ENCODE measurements at places on chromosomes 2 and 18.

- DNase-seq = no peak
These were observed 8.8 kb upstream of the CRACDL start for GRCh38 chr2:98944775-98945174.

- DNase-seq = no peak
These were observed 13.7 kb downstream of the RND3 start for GRCh38 chr2:150473767-150474166.

- no peak for DNase-seq
These were observed 1.1 kb upstream of the SNED1 start for GRCh38 chr2:240997141-240997855.

- DNase-seq = peak; percentile 86
These were observed 92.8 kb upstream of the OTOS start for GRCh38 chr2:240232961-240233884.
